ENCODE measurements at places on chromosomes 3 and 15.

GRCh38 chr3:11195201-11195600, 40.9 kb downstream of the HRH1 start:
- DNase-seq: no peak

GRCh38 chr15:97678656-97679055, 281.8 kb upstream of the ARRDC4 start:
- no peak for DNase-seq

GRCh38 chr3:78041486-78041885, 1001.6 kb downstream of the ROBO2 start:
- DNase-seq: no peak

DNA sequence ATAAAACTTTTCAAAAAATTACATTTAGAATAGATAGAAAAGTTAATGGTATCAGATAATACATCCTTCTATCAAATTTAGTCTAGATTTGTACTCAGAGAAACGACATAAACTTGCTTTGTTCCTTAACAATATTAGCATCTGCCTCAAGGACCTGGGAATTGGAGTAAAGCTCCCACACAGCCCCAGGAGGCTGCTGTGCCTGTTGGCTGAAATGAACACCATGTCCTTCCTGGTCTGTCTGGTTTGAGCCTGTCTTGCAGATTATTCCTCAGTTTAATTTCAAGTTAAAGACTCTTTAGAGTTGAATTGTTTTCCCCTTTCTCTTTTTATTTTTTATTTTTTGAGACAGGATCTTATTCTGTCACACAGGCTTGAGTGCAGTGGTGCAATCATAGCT, 19.4 kb downstream of the GNB5 start:
- no peak for DNase-seq
